ENCODE measurements at places on chromosomes 6 and 20.

DNA sequence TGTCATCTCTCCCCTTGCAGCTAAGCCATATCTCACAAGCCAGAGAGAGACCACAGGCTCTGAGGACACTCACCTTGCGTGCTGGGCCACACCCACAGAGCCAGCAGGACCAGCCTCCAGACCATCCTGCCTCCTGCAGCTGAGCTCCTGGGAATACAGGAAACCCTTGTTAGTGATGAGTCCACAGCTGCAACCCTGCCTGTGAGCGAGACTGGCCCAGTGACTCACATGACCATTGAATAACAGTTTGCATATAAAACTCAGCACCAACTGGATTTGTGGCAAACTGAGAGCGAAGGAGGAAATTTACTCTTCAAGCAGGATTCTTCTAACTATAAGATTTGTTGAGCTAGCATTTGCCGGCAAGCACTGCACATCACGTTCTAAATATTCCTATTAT, 3.0 kb downstream of the THBS2 start:
- no peak for DNase-seq

GRCh38 chr20:23666189-23666588, 22.6 kb downstream of the CST4 start:
- no peak for DNase-seq

DNA sequence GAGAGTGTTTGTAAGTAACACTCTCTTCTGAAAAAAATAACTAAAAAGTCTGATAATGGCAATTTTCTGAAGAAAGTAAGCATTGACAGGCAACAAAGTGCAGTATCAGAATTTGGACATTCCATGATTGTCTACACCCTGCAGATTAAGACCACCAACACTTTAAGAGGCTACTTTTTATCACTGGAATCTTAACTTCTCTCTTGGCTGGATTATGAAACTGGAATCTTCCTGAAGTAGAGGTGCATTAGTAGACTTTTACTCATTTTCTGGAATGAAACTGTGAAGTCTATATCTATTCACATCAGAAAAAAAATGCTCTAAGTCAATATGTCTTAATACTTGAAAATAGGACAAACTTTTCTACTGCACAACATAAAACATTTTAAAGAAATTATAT, 547.5 kb downstream of the COL12A1 start:
- no peak for DNase-seq

DNA sequence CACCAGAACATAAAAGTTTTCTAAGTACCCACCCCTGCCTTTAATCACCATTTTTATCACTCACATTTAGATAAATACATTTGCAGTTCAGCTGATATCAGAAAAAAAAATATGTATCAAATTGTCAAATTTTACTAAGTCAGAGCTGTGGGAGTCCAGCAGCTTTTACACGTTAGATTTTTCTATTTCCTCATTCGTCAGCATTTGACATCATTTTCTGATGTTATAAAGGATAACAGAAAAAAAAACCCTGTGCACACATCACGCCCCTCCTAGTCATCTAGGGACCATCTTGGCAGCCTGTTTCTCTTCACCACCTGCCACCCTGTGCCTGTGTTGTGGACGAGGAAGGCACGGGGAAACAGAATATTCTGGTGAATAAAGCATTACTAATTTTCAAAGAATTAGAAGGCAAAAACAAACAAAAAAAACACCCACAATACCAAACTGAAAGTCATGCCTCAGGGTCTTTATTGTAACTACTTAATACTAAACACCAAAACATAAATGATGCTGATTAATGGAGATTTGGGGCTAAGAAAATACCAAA, 12.4 kb downstream of the B4GALT5 start:
- DNase-seq, result no peak

DNA sequence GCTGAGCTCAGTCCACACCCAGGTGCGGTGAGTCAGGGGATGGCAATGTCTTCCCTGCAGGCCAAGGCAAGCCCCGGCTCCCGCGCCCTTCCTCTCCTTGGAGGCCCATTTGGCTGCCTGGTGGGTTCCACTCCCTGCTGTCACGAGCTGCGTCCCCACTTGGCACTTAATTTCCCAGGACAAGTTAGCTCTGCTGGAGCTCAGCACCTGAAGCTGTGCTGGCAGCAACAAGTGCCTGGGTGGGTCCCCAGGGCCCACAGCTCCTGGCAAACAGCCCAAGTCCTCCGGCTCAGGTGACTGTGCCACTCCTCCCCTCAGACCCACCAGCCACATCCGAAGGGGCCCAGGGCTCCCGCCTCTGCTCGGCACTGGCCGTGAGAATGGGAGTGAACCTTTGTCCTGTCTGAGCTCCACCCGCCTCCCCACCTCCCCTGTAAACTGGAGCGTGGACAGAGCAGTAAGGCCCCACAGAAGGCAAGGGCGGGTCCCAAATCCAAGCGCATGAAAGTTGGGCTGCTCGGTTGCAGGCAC, 16.9 kb downstream of the LAMA5 start:
- DNase-seq, result no peak

GRCh38 chr6:112245511-112246203, 8.7 kb downstream of the LAMA4 start:
- no peak for DNase-seq

- DNase-seq, result no peak
Measured at GRCh38 chr6:15399641-15400470, 154.0 kb downstream of the JARID2 start.
